A673 (cell line): ENCODE measurements at places on chromosomes 3 and 15. TPM values are rescaled to one million over a fixed set of nuclear protein-coding genes. Genes with fewer than 3 reads are reported as not detected.

DNA sequence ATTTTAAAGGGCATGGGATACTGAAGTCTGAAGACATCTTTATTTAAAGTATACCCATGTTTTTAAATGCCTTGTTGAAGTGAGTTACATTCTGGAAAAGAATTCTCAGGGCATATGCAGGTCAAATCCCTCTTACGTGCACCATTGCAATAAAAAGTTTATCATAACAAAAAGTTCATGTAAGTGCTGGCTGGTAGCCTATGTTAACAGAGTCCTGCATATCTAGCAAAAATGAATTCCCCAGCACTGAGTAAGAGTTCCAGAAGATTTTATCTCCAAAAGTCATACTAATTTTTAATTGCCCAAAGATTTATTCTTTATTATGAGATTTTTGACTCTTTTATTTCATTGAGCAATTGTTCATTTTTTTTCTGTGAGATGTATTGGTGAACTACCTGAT is 104.7 kb upstream of the ROBO1 start:
- DNase-seq = no peak

DNA sequence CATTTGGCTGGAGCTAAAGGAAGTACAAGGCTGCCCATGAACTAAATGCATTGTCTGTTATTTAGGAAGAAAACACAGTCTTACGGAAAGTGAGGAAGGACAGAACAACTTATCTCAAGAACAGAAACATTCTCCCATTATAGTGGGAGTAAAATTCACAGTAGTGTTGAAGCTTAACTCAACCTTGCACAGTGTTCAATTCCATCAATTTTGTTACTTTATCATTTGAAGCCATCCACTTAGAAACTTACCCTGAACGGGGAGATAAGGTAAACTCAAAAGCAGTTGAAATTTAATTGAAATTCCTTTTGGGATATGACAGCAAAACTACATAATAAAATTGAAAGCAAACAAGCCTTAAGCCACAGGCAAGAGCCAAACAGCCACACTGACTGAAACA is 186.9 kb downstream of the PCCB start:
- DNase-seq = no peak

DNA sequence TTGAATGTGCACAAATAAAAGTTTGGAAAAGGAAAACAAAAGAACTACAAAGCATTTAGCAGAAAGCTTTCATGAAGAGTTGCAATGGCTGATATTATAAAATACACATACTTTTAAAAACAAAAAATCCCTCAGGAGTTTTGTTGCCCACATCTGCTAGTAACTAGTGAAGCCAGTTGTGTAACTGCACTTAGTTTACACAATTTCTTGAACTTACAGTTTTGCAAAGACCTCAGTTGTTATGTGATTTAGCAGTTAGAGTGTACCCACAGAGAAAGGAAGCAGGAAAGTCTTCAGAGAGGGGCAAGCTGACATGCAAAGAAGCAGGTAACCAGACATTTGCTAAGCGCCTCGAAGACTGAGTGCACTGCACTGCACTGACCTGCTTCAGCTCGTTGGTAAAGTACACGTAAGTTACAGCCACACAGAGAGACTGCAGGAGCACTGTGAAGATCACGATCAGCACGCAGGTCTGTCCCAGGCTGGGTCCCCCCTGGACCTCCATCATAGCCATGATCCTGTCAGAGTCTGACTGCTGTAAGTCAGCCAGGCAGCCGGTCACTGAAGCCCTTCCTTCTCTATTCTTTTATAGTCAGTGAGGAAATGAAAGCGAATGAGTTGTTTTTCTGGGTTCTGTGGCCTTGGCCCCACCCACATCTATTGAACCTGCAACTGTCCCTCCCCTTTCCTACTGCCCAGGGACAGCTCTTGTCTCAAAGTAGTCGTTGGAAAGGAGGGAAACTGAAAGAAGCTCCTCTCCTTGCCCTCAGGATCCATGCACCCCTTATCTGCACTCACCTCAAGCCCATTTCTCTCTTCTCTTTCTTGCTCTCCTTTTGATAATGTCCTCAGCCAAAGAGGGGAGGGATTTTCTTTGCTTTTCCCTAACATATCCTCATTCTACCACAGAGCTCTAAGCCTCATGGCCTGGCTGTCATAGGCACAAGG is at the start of gene TNFSF10:
Gene TNFSF10, minus strand, starts transcription at position 560 of the 948 bp plus-strand sequence. Its CDS starts 46 bp downstream, at position 514.
- no peak for DNase-seq

CCDC80 gene
- 4.6 and 4.7 TPM in 2 replicates for total RNA-seq

GRCh38 chr3:104564045-104564643 is 802.6 kb upstream of the ALCAM start:
- peak; percentile 77 for DNase-seq

DNA sequence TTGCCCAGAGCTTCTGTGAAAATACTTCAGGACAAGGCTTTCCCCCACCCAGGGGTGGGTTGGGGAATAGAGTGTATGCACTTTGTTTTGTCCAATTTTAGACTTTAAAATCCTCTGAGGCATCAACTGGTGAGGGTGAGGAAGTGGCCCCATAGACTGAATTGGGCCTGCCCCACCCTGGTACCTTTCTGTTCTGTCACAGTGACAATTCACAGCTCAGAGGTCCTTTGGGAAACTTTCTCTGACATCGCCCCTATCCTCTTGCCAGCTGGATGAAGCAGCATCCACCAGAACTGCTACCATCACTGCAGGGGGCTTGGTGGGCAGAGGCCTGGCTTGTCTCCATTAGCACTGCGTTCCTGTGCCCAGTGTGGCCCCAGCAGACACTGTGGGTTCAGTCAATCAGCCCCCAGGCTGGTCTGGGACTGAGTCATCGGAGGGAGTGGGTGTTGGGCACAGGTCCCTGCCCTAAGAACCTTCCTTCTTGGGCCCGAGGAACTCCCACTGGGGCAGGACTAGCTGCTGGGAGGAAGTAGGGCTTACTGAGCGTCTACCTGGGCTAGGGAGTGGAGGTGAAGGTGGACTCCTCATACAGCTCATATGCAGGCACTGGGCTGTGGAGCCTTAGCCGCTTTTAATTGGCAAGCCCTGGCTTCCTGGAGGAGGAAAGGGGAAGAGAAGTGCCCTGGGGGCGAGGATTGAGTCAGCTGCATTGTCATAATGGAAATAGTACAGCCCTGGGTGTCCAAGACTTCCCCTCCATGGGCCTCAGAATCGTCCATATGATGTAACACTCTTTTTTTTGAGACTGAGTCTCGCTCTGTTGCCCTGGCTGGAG is 1.5 kb upstream of the PPM1M start:
- DNase-seq = peak; percentile 12

MESP1 gene
- total RNA-seq = 5.2 and 6.5 TPM in 2 replicates

GRCh38 chr15:92654662-92655061 is 913 bp downstream of the FAM174B start:
- DNase-seq = no peak

STXBP5L gene
- not detected in 2 replicates for total RNA-seq
